AG08395 (cell line): ENCODE measurements at places on chromosomes 6 and 20.

DNA sequence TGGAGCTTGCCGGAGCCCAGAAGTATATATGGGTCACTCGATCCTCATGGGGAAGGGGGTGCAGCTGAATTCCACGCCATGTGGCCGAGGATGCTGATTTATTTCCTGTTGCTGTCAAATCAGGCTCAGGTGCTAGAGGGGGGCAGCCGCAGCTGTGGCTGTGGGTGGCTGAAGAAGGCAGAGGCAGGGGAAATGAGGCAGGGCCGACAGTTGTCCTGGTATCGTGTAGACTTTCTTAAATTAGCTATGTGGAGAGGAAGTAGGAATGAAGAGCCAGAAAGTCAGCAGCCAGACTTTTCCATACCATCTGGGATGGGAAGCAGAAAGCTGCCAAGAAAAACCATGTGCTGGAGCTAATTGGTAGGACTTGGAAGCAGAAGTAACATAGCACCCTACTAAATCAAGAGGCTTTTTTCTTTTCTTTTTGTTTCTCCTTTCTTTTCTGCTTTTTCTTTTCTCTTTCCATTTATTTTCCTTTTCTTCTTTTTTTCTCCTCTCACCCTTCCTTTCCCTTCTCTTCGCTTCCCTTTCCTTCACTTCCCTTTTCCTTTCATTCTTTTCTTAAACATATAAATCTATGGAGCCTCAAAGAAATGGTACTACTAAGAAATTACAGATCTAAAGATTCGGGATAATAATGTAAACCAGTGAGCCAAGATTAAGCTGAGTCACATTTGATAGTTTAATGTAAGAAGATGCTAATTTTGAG is 90.6 kb upstream of the CD83 start:
- peak; percentile 52 for DNase-seq

DNA sequence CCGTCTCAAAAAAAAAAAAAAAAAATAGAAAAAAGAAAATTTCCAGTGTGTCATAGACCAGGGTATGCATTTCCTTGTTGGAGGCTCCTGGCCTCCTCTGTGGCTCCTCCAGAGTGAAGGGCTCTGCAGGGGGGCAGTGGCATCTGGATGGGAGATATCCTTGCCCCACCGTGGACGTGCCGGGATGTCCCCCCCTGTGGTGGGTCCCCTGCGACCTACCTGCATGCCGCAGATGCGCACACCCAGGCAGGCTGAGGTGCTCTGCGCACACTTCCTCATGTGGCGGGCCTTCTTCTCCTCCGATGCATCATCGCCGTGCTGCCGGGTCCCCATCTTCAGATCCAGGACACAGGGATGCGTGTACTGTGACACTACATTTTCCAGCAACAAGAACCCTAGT is 13.7 kb upstream of the UQCC2 start:
- DNase-seq: no peak

GRCh38 chr6:8570256-8570920 is 135.0 kb upstream of the SLC35B3 start:
- no peak for DNase-seq

GRCh38 chr6:53828215-53828614 is 33.4 kb downstream of the LRRC1 start:
- no peak for DNase-seq

DNA sequence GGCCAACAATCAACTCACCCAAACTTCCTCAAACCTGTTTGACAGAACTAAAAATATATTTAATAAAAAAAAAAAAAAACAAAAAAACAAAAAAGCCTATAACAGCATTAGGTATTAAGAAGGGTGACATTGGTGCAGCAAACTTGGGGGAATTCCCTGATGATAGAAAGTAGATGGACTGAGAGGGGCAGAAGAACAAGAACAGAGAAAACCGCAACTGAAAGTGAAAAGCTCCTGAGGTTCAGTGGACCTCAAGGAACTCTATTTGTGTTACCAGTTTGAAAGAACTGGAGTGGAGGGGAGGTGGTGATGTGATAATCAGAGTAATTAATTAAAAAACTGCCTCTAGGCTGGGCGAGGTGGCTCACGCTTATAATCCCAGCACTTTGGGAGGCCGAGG is 53.8 kb downstream of the MACROD2 start:
- no peak for DNase-seq

DNA sequence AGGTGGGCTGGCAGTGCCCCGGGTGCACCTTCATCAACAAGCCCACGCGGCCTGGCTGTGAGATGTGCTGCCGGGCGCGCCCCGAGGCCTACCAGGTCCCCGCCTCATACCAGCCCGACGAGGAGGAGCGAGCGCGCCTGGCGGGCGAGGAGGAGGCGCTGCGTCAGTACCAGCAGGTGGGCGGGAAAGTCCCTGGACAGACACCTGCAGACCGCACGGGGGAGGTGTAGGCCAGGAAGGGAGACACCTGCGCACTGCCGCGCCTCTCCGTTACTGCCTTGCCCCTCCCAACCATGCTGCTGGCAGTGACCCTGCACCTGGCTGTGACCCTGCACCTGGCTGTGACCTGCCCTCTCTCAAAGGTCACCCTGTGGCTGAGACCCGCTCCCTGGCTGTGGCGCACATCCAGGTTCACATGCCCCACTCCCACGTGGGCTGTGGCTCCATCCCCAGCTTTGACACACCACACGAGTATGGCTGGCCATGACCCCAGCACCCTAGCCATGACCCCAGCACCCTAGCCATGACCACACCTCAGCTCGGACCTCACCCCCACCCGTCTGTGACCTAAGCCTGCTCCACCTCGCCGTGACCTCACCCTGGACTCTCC is 11.6 kb downstream of the RBCK1 start:
- DNase-seq: no peak

DNA sequence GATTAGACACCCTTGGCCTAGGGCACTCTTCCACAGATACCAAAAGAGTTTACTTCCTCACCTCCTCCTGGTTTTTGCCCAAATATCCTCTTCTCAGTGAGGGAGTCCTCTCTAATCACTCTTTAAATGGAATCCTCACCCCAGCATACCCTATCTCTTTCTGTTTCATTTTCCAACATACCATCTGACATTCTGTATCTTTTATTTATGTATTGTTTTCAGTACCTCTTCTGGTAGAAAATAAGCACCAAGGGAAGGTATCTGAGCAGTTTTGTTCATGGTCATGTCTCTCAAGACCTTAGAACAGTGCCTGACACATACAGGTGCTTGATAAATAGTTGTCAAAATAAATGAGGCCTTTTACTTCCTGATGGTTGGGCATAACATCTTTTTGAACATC is 55.1 kb downstream of the KIAA0408 start:
- DNase-seq: no peak

- no peak for DNase-seq
Observed at GRCh38 chr6:113856375-113856624, 845 bp upstream of the MARCKS start.

GRCh38 chr6:128256095-128256494 is 264.3 kb downstream of the PTPRK start:
- no peak for DNase-seq

DNA sequence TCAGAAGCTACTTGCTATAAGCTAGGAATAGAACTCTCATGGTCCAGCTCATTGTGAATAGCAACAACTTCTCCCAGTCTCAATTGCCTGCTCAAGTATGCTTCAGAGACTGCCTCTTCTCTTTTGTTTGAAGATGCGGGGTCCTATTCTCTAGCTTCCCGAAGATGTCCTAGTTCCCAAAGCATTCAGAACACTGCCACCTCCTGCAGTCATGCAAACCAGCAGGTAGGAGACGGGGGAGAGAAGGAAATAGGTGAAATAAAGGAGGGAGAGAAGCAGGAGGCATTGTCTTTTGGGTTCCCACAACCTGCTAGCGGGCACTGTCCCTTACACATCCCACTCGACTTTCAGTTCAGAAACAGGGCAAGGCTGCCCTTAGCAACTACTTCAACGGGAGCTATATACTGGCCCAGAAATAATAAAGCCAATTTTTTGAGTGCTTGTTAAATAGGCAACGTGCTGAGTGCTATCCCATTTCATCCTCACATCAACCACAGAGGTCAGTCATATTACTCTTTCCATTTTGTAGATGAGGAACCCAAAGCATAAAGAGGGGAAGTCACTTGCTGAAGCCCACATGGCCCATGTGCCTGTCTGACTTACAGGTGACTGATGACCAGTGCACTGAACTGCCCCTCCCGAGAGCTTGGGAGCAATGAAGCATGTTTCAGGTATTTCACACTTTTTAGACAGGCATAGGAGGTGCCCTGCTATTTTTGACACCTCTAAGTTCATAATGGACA is 61.9 kb upstream of the ATXN1 start:
- DNase-seq: no peak

GRCh38 chr6:25137480-25137879 is 141.7 kb upstream of the CARMIL1 start:
- DNase-seq: no peak

DNA sequence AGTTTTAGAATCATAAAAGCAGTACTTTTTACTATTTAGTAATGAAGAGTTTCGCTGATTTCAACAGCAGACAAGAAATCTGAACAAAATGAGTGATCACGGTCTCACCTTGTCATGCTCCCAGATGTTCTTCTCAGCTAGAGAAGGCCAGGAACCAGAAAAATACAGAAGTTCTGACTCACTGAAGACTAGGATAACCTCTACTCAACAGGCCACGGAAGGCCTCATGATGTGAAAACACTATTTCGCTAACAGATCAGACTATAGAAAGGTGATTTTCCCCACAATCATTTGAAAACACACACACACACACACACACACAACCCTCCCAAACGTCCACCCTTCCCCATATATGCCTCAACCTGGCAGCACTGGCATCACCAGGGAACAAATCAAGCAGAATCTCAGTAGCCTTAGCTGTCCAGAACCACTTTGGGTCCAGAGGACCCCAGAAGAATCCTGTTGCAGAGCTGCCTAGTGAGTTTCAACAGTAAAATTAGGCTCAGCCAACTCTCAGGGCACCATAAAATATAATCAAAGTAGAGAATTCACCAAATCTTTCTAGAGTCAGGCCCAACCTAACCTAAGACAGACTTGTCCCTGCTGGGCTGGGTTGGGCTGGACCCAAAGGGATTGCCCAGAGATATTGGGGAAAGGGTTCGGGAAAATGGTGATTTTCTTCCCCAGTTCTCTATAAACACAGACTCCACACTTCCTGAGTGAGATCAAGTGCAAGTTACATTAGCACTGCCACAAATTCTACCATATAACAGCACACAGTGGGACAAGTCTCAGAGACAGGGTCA is 7.9 kb downstream of the EXOC2 start:
- DNase-seq: peak; percentile 30

DNA sequence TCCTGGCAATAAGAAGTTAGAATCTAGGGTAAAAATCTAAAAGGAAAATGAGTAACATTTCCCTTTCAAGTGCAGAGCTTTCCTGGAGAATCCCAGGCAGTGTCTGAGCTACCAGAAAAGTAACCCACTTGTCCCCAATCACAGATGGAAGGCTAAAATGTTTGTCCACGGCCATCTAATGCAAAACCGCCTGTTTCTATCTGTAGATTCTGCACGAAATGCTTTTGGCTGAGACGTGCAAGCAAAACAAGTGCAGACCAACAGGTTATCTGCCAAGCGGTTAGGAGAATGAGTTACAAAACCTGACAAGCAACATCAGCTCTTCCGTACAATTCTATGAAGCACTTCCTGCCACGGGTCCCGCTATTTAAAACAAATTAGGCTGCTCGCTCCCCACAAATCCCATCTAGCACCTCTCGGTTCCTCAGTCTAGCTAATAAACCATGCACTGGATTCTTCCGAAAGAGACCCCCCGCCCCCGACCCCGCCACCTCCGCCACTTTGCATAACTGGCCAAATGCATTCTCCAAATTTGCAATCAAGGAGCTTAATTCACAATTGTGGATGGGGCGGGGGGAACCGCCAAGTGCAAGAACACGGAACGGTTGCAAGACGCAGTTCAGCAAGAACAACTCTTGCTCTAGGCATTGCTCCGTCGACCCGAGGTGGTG is 1.4 kb downstream of the ELOVL5 start:
- DNase-seq: no peak

DNA sequence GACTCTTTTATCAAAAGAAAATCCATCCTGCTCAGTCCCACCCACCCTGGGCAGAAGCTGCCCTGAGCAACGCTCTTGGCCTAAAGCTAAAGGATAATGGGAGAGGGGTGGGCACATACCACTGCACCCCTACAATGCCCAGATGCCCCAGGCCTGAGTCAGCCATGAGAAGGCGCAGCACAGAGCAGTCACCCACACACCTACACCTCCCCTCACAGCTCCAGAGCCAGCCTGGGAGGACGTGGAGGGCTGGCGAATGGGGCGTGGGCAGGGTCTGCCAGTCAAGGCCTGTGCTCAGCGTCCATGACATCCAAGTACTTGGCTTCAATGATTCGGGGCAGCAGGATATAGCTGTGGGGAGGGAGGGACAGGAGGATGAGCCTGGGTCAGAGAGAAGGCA is 11.5 kb downstream of the SLC4A11 start:
- DNase-seq: no peak

- no peak for DNase-seq
Observed at GRCh38 chr6:22239261-22239921, 57.4 kb downstream of the PRL start.

DNA sequence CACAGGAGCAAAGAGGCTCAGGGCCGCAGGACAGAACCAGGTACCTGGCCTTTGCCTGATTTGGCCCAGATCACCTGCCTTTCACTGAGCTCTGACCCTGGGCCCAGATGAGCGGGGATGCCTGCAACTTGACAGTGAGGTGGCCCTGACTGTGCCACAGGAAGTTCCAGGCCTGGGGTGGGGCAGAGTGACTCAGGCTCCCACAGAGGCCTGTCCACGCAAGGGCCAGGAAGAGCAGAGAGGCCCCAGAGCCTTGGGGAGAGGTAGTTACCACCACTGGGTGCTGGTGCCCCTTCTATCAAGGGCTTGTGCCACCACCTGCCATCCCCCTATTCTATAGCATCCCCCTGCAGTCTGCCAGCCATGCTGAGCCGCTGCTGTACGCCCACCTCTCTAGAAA is 4.1 kb upstream of the NOL4L start:
- DNase-seq: peak; percentile 54

DNA sequence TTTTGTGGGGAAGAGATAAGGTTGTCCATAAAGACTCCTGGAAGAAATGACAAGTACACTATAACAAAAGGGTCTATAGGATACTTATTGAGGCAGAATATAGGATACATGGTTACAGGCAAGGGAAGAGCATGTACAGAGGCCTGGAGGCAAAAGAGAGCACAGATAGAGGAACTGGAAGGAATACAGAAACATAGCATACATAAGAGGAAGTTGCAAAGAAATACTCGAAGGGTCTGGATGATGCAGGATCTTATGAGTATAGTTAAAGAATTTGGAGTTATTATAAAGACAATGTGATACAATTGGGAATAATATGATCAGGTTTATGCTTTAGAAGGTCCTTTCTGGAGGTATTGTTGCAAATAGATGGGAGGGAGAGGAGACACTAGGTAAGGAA is 592.7 kb upstream of the POU3F2 start:
- DNase-seq: no peak

GRCh38 chr20:8967641-8968245 is 101.1 kb upstream of the PLCB4 start:
- DNase-seq: no peak
